Bronchial epithelial cell (primary cell): ENCODE measurements at places on chromosomes 11 and 22.

DNA sequence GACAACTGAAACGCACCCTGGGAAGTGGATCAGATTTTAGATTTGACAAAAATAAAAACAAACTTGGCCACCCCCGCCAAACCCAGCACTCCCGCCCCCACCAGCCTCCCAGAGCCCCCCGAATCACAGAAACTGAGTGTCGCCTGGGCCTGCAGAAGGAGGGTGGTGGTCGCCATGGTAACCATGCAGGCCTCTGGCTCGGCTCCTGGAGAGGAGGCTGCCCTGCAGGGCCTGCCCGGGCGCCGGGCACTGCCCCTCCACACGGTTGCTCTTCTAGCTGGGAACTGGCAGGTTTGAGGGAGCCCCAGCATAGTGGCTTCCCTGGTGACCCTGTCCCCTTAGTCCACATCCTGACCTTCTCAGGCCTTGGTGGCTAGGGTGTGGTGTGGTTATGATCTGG is 19.3 kb downstream of the CACNA1I start:
- DNase-seq = no peak

DNA sequence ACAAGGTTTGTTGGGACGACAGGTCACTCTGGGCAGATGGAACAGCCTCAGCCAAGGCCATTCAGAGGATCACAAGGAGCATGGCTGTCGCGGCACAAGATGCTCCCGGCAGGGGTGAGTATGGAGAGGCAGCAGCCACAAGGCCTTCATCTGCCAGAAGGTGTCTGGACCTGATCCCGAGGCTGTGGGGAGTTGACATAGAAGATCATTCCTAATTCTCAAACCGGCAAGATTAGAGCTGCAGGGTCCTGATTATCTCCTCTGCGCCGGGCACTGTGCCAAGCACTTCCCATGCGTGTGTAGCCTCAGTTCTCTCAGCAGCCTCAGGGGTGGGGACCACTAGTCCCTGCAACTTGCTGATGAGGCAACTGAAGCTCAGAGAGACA is 32.3 kb upstream of the RFPL3 start:
- DNase-seq = no peak

- DNase-seq = peak; percentile 18
Measured at GRCh38 chr11:123700772-123701171, 40.7 kb downstream of the ZNF202 start.

GRCh38 chr11:45225277-45225676 is 60.9 kb downstream of the SYT13 start:
- peak; percentile 44 for DNase-seq

- DNase-seq = no peak
Measured at GRCh38 chr22:23774922-23775436, 2.3 kb downstream of the MMP11 start.
